ENCODE measurements at places on chromosomes 4 and X. TPM values are rescaled to one million over a fixed set of nuclear protein-coding genes. Genes with fewer than 3 reads are reported as not detected.
A peak's percentile ranks its signal among the peaks of the same experiment; 100 is the strongest.

The TMEM47 gene
- total RNA-seq: not detected

The SLC4A4 gene
- total RNA-seq: 0.51 TPM

The COX7B2 gene
- total RNA-seq: not detected

The MAGEA1 gene
- total RNA-seq: not detected

DNA sequence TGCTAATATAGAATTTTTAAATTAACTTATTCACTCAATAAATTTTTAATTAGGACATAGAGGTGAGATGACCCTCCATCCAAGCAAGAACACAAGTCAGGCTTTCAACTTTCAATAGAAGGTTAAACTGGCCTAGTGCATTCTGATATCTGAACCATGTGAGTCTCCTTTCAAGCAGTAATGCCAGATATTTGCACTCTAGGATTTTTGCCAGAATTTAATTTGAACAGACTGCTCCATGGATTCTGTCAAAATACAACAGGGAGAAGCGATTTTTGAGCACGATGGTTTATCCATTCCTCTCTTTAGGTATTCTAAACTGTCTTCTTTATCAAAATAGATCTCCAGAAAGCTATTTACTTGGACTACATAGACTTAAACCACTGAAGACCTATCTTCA is 72.0 kb upstream of the DCLK2 start:
- no peak for DNase-seq

GRCh38 chr4:155956461-155956860 is 2.8 kb upstream of the CTSO start:
- no peak for DNase-seq

GRCh38 chr4:131764730-131765129 is 1384.4 kb upstream of the PCDH10 start:
- no peak for DNase-seq

- DNase-seq: no peak
These were observed 33.8 kb downstream of the ENOX2 start for GRCh38 chrX:130869239-130869638.

- no peak for DNase-seq
These were observed 8.1 kb downstream of the GAB1 start for GRCh38 chr4:143344774-143345173.

DNA sequence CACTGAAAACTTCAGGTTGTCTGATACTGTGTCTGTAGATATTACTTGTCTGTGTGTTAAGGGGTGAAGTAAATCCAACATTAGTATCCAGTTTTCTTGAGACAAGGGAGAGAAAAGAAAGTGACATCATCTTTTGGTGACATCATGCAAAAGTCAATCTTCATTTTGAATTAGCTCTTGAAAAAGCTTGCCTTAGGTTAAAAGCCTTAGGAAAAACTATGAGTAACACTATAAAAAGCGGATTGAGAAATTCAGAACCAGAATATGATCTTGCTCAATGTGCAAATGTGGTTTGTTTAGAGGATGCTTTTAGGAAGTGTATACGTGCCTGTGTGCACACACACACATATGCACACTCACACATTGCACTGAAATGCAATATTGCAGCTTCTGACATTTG is 345.8 kb upstream of the CASK start:
- no peak for DNase-seq

- no peak for DNase-seq
These were observed 301.4 kb downstream of the TMA16 start for GRCh38 chr4:163795885-163796284.

- DNase-seq: no peak
These were observed 12.2 kb upstream of the TNIP3 start for GRCh38 chr4:121176082-121176934.

- no peak for DNase-seq
These were observed 24.3 kb downstream of the HS3ST1 start for GRCh38 chr4:11404431-11404830.

GRCh38 chr4:147837435-147837834 is 105.5 kb downstream of the ARHGAP10 start:
- DNase-seq: no peak

DNA sequence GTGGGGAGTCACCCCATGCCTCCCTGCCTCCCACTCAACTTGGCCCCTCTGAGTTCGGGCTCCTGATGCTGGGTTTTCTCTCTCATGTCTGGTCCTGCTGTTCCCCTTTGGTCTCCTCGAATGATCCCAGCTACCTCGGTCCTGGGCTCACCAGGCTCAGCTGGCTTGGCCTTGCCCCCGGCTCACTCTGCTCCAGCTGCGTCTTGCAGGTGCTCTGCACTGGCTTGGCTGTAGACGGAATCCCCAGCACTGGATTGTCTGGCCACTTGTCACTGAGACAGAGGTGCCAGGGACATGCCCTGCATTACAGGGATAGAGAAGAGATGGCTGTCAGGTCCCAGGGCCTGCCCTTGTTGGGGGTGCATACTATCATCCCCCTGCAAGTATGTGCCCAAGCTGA is 41.6 kb upstream of the NYX start:
- DNase-seq: no peak

DNA sequence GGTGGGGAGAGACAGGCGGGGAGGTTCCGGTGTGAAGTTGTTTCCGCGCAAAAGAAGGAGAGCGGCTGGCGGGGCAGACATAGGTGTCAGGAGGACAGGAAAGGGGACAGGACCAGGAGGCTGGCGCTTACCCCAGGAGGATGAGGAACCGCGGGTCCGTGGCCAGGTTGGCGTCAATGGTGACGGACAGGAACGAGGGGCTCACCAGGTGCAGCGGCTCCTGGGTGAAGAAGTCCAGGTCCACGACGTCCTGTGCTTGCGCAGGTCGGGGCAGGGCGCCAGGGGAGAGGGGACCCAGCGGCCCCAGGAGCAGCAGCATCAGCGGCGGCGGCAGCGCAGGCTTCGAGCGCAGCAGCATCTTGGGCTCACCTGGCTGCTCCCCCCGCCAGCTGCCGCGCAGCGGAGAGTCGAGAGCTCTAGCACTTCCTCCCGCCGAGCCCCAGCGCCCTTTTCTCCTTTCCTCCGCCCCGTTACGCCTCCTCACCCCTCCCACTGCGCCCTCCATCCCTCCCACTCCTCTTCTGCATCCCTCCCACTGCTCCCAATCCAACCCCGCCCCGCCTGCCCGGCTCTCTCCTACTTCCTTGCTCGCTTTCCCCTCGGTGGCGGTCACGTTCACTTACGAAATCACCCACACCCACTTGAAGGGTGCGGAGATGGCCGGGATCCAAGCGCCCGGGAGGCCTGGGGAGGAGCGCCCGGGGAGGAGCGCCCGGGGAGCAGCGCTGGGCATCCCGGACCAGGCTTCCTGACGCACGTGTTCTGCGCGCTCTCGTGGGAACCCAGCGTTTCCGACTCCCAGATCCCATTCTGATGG is at the start of gene HPSE:
HPSE (minus strand) TSS at position 424 of the 817 bp plus-strand sequence; CDS start at position 358, 66 bp downstream.
- DNase-seq: peak; percentile 81

GRCh38 chr4:9962611-9963314 is 58.5 kb downstream of the SLC2A9 start:
- DNase-seq: no peak
